ENCODE measurements at places on chromosomes 12 and 14.

- DNase-seq = no peak
Measured at GRCh38 chr14:105865904-105866840, 339.8 kb downstream of the TMEM121 start.

- DNase-seq = peak; percentile 93
Measured at GRCh38 chr12:132144115-132144809, at the start of the genes DDX51 and NOC4L. TSS of gene DDX51 (minus strand) at chr12:132144319. CDS start at chr12:132144296, 23 bp downstream. TSS of gene NOC4L (plus strand) at chr12:132144457. CDS start at chr12:132144489, 32 bp downstream.

GRCh38 chr12:116717466-116718437 is 20.1 kb downstream of the SPRING1 start:
- no peak for DNase-seq

- DNase-seq = no peak
Measured at GRCh38 chr12:96049101-96049500, 13.7 kb upstream of the LTA4H start.

- DNase-seq = no peak
Measured at GRCh38 chr14:85060121-85060520, 469.8 kb upstream of the FLRT2 start.

DNA sequence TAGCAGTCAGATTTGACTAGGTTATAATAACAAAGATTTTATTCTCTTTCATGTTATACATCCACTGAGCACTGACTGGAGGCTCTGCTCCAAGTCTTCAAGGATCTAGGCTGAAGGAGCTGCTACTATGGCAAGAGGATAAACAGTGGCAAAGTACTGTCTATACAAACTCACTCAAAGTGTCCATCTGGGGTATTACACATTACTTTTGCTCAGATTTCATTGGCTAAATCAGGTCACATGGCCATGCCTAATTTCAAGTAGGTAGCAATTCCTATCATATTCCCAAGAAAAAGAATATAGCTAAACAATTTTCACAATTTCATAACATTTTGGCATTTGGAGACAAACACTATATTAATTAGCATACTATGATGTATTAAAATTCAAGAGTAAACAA is 40.9 kb downstream of the CDK17 start:
- no peak for DNase-seq

GRCh38 chr14:24060984-24061913 is 9.4 kb downstream of the CARMIL3 start:
- DNase-seq = no peak

- no peak for DNase-seq
Measured at GRCh38 chr12:129115558-129115957, 262.3 kb downstream of the GLT1D1 start.

- no peak for DNase-seq
Measured at GRCh38 chr14:24664366-24664765, 30.4 kb upstream of the GZMB start.

DNA sequence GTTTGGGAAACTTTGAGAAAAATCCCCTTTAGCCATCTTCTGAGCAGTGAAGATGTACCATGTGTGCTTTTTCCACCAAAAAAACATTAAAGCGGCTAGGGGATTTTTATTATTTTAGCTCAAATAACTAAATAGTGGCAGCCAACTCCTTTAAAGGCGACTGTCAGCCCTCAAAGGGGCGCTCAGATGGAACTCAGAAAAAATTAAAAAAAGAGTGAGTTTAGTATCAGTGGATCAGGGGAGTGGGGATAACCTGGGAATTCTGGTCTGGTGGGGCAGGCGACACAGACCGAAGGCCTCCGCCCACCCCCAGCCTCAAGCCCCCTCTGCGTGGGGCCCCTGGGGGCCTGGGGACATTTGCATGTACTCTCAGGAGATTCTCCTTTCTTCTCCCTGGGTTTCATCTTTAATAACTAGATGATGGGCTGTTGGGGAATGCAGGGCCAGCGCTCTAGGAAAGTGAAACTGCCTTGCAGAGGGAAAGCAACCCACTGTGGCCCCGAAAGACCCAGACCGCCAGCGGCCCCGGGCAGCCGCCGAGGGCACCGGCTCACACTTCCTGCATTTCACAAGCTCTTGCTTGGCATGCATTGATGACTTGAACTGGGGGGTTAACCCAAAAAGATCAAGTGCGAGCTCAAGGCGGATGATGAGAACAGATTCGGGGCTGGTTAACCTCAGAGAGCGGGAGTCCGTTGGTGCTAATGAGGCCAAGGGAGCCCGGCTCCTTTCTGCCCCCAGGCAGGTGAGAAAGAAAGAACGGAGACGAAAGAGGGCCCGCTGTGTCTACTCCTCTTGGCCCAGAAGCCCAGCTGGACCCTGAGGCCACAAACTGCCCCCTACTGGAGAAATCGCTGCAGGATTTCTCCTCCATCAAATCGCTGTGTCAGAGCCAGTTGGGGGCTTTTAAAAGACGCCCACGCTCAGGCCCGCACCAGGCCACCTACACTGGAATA is 7.3 kb upstream of the BATF start:
- DNase-seq = peak; percentile 59

DNA sequence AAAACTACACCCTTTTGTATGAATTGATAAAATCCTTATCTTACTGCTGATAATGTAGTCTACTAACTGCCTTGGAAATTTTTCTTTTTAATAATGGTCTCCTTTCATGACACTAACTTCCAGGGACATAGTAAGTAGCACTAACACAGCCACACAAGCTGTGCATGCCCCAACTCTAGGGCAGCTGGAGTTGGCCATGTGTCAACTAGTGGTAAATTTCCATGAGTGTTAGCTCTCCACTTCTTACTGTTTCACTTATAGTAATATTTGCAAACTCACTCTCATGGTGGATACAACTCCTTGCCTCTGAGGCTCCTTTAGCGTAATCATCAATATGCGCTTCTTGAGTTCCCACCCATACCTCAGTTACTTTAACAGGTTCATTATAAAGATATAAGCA is 38.0 kb downstream of the LGR5 start:
- no peak for DNase-seq
